Heart left ventricle (tissue), 16 donors: ENCODE measurements at places on chromosomes 1 and 21.

DNA sequence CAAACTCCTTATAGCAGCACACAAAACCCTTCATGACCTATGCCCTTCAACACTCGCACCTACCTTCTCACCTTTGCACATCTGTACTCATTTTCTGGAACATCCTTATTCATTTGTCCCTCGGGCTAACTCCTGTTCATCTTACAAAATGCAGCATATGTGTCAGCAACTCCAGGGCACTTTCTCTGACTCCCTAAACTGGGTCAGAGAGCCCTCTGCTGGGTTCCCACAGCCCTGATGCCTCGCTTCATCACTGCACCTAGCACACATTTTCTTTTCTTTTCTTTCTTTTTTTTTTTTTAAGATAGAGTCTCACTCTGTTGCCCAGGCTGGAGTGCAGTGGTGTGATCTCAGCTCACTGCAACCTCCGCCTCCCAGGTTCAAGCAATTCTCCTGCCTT, 54.0 kb downstream of the RAB3B start:
- H3K27ac ChIP-seq = no peak overlapping the region
- H3K27me3 ChIP-seq = no peaks in the 10 kb centered on the region
- no peaks in the 10 kb centered on the region for H3K4me1 ChIP-seq
- no peak for DNase-seq

- H3K27me3 ChIP-seq = no peaks in the 10 kb centered on the region
- DNase-seq = no peak
- peaks cover 5% of the 10 kb centered on the region for H3K4me1 ChIP-seq
- H3K4me3 ChIP-seq = no peak overlapping the region
- no peaks in the 10 kb centered on the region for H3K36me3 ChIP-seq
- H3K27ac ChIP-seq = no peak overlapping the region
Measured at GRCh38 chr1:241622669-241623068, 17.5 kb downstream of the CHML start.

DNA sequence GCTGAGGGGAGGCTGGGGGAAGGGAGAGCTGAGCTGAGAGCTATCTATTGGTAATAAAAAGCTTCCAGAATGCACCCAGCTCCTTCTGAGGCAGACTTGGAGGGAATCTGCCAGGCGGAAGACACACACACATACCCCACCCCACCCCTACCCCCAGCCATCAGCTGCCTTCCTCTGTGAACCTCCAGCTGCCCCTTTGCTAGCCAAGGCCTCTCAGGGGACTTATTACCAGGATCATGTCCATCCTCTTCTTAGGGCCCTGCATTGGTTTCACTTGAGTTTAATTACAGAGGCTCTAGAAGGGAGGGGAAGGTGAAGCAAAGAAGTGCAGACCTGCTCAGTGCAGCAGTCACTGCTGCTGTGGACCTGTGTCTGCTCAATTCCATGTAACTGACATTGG, 156.4 kb downstream of the OMA1 start:
- H3K27me3 ChIP-seq = no peaks in the 10 kb centered on the region
- H3K36me3 ChIP-seq = no peaks in the 10 kb centered on the region
- DNase-seq = no peak
- no peak overlapping the region for H3K4me3 ChIP-seq
- peaks cover 4% of the 10 kb centered on the region for H3K4me1 ChIP-seq

DNA sequence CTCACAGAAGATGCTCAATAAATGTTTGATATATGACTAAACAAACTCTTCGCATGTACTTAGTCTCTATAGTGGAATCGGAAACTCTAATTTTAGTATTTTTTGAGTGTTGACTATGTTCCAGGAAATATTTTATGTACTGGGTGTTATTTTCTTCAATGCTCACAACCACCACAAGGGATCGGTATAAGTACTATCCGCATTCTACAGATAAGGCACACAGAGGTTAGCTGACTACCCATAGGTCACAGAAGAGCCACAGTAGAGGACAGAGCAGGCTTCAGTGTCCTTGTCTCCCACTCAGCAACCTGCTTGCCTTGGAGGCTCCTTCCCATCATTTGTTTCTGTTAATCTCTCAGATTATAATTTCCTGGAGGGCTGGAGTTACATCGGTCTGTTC, 451.3 kb downstream of the OMA1 start:
- no peaks in the 10 kb centered on the region for H3K4me1 ChIP-seq
- H3K36me3 ChIP-seq = no peaks in the 10 kb centered on the region
- H3K4me3 ChIP-seq = no peak overlapping the region
- no peak overlapping the region for H3K27ac ChIP-seq
- no peaks in the 10 kb centered on the region for H3K27me3 ChIP-seq

DNA sequence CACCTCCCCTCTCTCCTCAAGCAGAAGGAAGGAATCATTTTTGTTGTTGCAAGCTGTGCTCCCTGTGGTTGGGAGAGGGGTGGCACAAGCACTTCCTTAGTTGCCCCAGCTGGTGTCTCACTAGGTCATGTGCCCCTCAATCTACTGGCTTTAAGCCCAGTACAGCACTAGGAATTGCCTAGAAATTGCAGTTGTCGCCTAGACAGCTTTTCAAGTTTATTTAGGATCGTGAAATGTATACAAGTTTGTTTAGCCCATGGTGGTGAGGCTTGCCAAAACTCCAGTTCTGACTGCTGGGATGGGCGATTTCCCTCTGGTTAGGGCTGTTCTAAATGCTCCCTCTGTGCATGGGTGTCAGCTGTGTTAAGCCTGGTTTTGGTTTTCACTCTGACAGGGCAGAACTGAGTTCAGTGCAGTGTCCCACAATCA, 126.8 kb upstream of the ZNF644 start:
- no peaks in the 10 kb centered on the region for H3K36me3 ChIP-seq
- H3K27me3 ChIP-seq = no peaks in the 10 kb centered on the region
- DNase-seq = no peak
- no peaks in the 10 kb centered on the region for H3K4me1 ChIP-seq
